ENCODE measurements at places on chromosomes 11 and 22. TPM values are rescaled to one million over a fixed set of nuclear protein-coding genes. Genes with fewer than 3 reads are reported as not detected.

The C11orf16 gene
- not detected for total RNA-seq

The OR2AT4 gene
- total RNA-seq, result not detected

The EIF3F gene
- total RNA-seq, result 376 TPM

The ADAMTS8 gene
- not detected for total RNA-seq

The OSBP2 gene
- 9.4 TPM for total RNA-seq

The GPR83 gene
- total RNA-seq, result 0.22 TPM

The TUBA8 gene
- 2.3 TPM for total RNA-seq

The PVALB gene
- 7.4 TPM for total RNA-seq

The TRIM48 gene
- not detected for total RNA-seq

The MMP27 gene
- not detected for total RNA-seq

The TTLL8 gene
- total RNA-seq, result not detected

The EXPH5 gene
- 0.96 TPM for total RNA-seq

The FADS2 gene
- total RNA-seq, result 5.2 TPM

The XBP1 gene
- total RNA-seq, result 156 TPM

The GVQW3 gene
- total RNA-seq, result 1.7 TPM

The MUC6 gene
- not detected for total RNA-seq

The FXYD6 gene
- total RNA-seq, result 0.62 TPM

The OR6A2 gene
- total RNA-seq, result not detected

The ZNF74 gene
- total RNA-seq, result 5.2 TPM

The CD248 gene
- total RNA-seq, result not detected

The CALCA gene
- not detected for total RNA-seq

The ANO5 gene
- 0.05 TPM for total RNA-seq

The OR5A1 gene
- not detected for total RNA-seq

The DGCR6L gene
- total RNA-seq, result 29.2 TPM

The SLC22A9 gene
- not detected for total RNA-seq

The KIRREL3 gene
- total RNA-seq, result not detected

The BCO2 gene
- total RNA-seq, result 2.7 TPM

The ME3 gene
- 2.7 TPM for total RNA-seq

The SEPTIN3 gene
- not detected for total RNA-seq

The LSP1 gene
- 299 TPM for total RNA-seq

The IL18 gene
- total RNA-seq, result 0.94 TPM

The MYBPC3 gene
- 0.10 TPM for total RNA-seq

The OR5J2 gene
- total RNA-seq, result not detected

The OR52A1 gene
- not detected for total RNA-seq

The TBX10 gene
- not detected for total RNA-seq

The PLET1 gene
- total RNA-seq, result not detected

The LRRC32 gene
- 11.5 TPM for total RNA-seq

The RFPL2 gene
- total RNA-seq, result 1.6 TPM

The GLB1L3 gene
- 2.2 TPM for total RNA-seq

The PGA3 gene
- not detected for total RNA-seq

The MS4A3 gene
- total RNA-seq, result 0.39 TPM

The TTC36 gene
- total RNA-seq, result 0.55 TPM

All from T-helper 17 cell (primary cell).